ENCODE measurements at places on chromosomes 13 and 19. TPM values are rescaled to one million over a fixed set of nuclear protein-coding genes. Genes with fewer than 3 reads are reported as not detected.

- no peaks in the 10 kb centered on the region for H3K36me3 ChIP-seq
- H3K27ac ChIP-seq: no peak overlapping the region
- H3K4me1 ChIP-seq: no peaks in the 10 kb centered on the region
- H3K27me3 ChIP-seq: no peaks in the 10 kb centered on the region
- DNase-seq: no peak
Measured at GRCh38 chr19:47443331-47443730, 24.0 kb upstream of the MEIS3 start.

GRCh38 chr13:76123548-76123947 lies 487.4 kb downstream of the LMO7 start:
- no peaks in the 10 kb centered on the region for H3K36me3 ChIP-seq
- H3K27me3 ChIP-seq: no peaks in the 10 kb centered on the region
- H3K27ac ChIP-seq: no peak overlapping the region
- no peak overlapping the region for H3K4me3 ChIP-seq
- no peak for DNase-seq
- no peaks in the 10 kb centered on the region for H3K4me1 ChIP-seq

DNA sequence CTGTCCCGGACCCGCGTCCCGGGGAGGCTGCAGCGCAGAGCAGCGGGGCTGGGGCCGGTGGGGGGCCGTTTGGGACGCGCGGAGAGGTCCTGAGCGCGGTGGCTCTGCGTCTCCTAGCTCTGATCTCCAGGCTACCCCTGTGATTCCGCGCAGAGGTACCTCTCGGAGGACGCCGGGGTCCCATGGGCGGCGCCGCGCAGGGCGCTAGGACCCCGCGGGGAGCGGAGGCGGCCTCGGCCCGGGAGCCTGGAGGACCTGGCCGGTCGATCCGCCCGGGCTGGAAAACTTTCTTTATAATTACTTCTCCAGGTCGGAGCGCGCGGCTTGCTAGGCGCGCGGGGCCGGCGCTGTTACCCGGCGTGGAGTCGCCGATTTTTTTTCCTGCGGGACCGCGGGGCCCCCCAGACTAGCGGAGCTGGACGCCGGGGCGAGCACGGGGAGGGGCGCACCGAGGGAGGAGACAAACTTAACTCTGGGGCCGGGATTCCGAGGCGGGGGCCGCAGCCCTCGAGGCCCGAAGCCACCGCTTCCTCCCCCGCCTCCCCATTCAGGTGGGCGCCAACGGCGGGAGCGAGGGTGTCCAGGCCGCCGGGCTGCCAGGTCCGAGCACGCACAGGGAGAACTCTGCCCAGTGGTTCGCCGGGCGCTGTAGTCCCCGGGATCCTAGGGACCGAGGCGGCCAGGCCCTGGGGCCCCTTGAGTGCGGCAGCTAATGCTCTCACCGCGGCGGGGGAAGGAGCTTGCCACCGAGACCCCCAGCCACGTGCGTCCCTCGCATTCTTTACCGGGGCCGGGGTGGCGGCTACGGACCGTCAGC lies 848 bp upstream of the CEBPA start:
- H3K4me3 ChIP-seq: peak overlapping the region; percentile 86
- peak; percentile 68 for DNase-seq
- peaks cover 26% of the 10 kb centered on the region for H3K4me1 ChIP-seq
- H3K27ac ChIP-seq: peak overlapping the region; percentile 91
- H3K36me3 ChIP-seq: no peaks in the 10 kb centered on the region
- no peaks in the 10 kb centered on the region for H3K27me3 ChIP-seq

The LCP1 gene
- 10.8 TPM for total RNA-seq

DNA sequence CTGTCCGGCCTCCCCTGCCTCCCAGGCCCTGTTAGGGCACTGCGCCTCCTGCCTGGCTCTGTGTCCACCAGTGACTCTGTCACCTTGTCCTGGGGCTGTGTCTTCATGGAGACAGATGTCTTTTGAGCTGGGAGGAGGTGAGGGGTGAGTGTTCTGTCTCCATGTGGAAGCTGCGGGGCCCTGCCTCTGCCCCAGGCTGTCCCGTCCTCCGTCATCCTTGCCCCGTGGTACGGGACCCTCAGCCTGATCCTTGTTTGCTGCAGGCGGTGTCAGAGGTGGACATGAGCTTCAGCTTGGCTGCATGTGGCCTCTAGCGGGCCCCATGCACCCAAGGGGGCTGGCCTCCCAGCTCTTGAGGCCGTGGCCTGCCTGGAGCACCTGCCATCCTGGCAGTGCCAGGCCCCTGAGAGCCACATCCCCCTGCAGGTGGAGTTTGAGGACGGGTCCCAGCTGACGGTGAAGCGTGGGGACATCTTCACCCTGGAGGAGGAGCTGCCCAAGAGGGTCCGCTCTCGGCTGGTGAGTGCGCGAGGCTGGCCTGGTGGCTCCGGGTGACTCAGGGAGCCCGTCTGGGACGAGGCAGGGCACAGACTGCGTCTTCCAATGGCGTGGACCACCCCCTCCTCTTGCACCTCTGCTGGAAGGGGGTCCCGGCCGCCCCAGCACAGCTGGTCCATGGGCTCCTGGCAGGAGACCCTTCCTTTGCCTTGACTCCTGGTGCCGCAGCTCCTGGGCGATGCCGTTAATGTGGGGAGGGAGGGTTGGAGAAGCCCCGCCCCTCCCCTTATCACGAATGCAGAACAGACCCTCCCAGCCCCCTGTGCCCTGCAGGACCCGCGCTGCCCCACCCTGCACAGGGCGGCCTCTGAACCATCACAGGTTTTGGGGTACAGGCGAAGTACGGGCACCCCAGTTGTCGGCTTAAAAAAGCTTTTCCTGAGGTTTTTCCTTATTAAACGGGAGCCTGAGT lies 181.3 kb downstream of the KDM4B start:
- peaks cover 9% of the 10 kb centered on the region for H3K4me1 ChIP-seq
- DNase-seq: no peak
- no peak overlapping the region for H3K27ac ChIP-seq
- no peaks in the 10 kb centered on the region for H3K27me3 ChIP-seq

DNA sequence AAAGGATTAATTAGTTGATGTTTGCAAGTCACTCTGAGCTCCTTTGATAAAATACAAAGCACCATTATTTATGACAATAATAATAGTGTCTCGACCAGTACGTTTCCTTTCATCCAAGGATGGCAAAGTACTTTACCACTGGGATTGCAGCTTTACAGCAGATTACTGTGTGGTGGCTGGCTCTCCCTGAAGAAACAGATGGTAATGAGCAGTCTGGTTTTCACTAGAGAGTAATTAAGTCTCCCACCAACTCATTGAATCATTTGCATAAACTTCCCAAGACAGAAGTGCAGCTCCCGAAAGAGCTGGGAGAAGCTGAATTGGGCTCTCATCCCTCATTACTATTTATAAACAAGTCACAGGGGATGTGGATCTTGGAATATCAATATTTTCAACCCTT lies 48.7 kb downstream of the KLF5 start:
- H3K27me3 ChIP-seq: no peaks in the 10 kb centered on the region
- DNase-seq: no peak
- no peak overlapping the region for H3K27ac ChIP-seq
- no peaks in the 10 kb centered on the region for H3K4me1 ChIP-seq

- H3K4me3 ChIP-seq: no peak overlapping the region
- H3K36me3 ChIP-seq: no peaks in the 10 kb centered on the region
- H3K4me1 ChIP-seq: no peaks in the 10 kb centered on the region
- no peak for DNase-seq
Measured at GRCh38 chr13:23615395-23616081, 45.3 kb downstream of the TNFRSF19 start.

DNA sequence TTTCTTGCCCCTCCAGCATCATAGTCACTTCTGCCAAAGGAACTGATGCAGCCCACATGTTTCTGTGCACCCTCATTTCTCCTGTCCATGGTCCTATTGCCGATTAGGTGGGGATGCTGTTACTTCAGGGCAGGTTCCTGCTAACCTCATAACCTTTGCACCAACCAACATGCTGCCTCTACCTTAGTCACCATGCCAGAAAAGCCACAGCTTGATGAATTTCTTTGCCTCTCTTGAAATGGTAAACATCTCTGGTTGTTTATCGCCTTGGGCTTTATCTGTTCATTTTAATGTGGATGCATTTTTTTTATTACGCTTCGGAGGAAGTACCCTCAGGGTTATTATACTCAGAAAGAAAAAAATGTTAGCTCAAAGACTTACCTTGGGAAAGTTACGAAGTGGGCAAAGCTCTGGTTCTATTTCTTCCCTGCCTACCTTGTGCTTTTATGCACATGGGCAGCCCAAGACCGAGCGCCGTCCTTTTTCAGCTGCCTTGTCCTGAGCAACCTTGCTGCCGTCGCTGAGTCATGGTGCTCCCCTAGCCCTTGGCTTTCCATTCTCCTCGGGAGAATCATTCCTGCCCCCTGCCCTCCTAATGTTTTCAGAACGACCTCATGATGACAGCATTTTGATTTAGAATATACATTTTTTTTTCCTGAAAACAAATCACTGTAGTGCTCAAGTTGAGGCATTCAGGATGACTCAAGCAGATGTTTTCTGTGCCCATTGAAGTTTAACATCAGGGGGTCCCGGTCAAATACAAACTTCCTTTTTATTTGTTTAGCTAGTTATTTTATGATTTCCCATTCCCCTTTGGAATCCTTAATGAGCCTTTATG lies 280.0 kb downstream of the SHISA2 start:
- no peaks in the 10 kb centered on the region for H3K4me1 ChIP-seq
- H3K27me3 ChIP-seq: no peaks in the 10 kb centered on the region
- H3K36me3 ChIP-seq: no peaks in the 10 kb centered on the region

All from psoas muscle (tissue), 8 donors.